ENCODE measurements at places on chromosomes 2 and 18.

DNA sequence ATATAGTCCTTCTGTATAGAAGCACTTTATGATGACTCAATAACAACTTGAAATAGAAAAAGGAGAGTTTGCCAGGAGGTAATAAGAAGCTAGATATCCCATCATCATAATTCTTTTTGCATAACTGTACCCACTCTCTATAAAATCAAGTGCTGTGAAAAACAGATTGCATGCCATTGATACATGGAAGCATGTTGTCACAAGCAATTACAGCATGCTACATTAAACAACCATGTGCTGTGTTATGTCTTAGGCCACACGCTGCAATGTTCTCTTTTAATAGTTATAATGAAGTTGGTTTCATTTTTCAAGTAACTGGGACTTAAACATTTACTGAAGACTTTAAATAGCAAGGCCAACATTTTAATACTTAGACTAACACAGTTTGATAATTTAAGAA is 264.2 kb downstream of the RPRM start:
- DNase-seq = no peak

GRCh38 chr2:177328056-177328455 is 63.5 kb upstream of the NFE2L2 start:
- DNase-seq = no peak

DNA sequence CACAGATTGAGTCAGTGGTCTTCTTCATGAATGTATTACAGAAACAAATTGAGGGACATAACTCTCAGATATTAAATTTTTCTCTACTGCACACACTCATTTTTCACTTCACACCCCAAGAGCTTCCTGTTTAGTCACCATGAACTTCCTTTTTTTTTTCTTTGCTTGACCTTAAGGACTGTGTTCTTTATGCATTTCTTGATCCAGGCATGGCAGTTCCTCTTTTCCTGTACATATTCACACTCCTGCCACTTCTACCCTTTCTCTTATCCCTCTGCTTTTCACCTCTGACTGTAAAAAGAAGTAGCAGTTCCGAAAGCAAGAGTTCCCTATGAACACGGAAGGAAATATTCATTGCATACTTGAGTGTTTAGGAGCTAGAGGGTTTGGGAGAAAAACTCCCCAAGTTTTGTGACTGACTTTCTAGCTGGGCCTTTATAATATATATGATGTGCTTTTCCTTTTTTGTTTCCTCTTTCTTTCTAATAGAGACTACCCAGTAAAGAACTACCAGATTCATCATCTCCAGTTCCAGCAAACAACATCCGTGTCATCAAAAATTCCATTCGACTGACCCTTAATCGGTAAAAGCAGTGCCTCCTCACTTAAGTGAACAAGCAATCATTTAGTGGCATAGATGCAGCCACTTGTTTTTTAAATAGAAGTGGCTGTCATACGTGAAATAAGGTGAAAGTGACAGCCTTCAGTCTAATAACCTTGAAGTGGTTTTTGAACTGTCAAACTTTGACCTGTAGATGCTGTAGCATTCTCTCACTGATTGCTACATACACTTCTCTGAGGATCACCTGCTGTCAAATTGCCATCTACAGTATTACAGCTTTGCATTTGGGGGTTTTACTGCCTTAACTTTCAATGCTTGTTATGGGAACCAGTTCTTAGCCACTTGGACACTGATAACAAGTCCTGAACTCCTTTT is 40.8 kb downstream of the PAPOLG start:
- DNase-seq = peak; percentile 13

GRCh38 chr18:6589923-6590322 is 139.6 kb upstream of the ARHGAP28 start:
- no peak for DNase-seq

DNA sequence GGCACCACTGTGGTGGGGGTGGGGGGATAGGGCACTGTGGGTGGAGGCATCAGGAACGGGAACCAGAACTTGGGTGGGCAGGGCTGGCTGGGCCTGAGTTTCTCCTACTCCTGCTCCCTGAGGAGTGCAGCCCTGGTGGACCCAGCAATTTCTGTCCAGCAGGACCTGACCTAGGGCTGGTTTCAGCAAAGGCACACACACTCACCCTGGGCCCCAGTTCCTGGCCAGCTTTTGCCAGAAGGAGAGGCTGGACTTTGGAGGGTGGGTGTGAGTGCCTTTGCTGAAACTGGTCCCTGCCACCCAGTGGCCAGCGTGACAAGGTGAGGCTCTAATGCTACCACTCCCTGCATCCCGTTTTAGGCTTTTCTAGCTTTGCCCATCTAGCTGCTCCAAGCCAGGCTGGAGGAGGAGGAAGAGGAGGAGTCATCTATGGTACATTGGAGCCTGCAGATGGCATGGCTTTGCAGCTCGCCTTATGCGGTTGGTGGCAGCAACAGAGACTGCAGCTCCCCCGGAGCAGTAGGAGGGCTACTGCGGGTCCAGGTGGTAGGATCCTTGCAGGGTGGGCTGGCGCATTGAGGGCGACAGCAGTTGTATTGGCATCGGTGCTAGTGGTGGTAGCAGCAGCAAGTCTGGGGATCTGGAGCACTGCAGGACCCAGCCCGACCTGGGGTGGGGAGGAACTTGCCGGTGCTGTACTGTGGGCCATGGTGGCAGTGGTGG is 40.4 kb upstream of the IMP4 start:
- no peak for DNase-seq

GRCh38 chr2:128456281-128456680 is 137.6 kb upstream of the HS6ST1 start:
- DNase-seq = no peak

DNA sequence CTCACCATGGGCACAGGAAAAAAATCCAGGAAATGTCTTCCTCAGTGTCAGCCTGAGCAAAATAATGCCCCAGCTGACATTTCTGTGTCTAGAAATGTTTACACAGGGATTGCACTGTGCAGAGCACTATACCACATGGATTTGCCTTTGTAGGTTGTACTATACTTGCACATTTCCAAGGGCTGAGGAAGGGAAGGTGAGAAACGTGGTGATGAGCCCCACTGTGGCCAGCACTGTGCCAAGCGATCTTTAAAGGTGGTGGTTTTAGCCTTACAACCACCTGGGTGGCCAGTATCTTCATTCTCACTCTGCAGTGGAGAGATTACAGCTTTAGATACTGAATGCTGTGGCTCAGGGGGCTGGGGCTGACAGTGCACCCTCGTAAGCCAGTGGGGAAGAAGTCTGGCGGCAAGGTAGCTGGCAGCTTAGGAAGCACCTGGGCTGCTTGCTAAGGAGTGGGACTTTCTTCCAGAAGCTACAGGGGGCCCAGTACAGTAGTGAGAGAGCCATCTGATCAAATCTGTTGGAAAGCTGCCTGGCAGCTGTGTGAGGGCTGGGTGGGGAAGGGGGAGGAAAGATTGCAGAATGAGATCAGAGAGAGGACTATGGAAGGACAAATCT is 81.4 kb upstream of the MSH2 start:
- peak; percentile 50 for DNase-seq

DNA sequence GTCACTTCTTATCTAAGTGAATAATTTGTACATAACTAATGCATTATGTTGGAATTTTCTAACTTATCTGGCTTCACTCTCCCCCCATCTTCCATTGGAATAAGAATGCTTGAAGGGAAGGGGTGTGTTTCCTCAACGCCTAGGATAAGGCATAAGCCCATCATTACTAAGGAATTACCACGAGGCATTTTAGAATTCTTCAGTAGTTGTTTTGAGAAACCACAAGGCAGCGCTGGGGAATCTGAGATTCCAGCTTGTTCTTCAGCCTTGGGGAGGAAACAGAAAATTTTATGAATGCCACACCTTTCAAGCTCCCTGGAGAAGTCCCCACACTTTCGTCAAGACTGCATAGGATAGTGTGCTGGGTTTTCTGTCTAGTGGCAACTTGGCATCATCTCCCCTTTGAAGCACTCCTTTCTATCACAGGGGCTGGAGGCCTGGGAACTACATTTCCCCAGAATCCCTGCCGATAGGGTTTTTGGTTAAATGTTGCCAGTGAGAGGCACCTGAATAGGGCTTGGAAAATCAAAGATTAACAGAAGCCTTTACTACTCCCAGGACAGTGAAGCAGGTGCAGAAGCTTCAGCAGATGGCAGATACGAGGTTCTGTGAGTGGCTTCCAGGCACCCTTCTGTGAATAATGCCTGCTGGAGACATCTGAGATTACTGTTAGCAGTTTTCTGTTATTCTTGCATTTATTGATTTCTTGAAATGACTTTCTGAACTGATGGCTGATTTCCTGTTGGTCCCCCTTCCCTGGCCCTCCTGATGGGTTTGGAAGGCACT is 192.7 kb upstream of the REV1 start:
- DNase-seq = no peak
